NCI-H2081 (cell line): ENCODE measurements at places on chromosomes 3 and 15.

DNA sequence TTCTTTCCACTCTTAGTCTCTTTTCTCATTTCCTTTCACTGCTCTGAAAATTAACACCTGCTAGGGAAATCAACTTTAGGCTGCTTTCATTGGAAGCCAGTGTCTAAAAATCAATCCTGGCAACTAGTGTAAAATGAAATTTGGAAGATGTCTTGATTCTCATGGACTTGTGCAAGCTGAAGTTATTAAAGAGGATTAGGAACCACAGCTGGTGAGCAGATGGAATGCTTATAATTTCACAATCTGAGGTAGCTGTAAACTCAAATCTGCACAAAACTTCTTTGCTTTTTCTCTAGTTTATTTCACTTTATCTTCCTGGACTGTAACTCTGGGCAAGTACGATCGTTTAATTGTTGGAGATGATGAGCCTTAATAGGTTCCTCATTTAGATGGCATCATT lies 175.6 kb downstream of the GHSR start:
- no peak for DNase-seq

DNA sequence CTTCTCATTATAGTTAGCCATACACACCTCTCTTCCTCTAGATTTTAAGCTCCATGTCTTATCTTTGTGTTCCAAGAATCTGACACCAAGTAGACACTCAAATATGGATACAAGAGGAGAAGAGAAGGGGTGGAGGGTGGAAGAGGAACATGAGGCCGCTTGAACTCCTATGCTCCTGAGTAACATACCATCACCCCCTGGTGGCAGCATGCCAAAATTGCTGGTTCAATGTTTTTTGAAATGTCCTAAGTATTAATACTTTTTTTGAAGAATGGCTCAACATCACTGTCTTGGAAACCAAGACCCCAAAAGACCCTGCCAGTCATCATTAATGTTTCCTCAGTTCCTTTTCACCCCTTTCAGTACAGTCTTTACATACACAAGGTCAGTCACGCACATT lies 71.8 kb upstream of the HACD2 start:
- DNase-seq = no peak

- no peak for DNase-seq
Observed at GRCh38 chr15:62672268-62672667, 370.3 kb upstream of the TPM1 start.

DNA sequence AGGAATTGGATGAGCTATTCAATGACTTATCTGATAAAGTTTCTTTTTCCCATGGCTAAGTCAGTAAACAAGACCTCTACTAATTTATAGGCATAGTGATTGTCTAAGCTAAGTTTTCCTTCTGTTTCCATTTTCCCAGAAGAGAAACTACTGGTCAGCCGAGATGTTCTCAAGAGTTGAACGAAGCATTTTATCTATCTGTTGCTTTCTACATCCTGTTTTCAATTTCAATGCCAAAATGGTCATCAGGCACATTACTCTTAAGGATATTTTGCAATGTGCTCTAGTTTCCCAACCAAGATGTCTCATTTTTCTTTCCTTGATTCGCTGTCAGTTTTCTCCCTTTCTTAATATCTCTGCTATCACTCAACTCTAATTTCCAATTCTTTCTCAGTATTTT lies 228.7 kb downstream of the MBNL1 start:
- DNase-seq = no peak

DNA sequence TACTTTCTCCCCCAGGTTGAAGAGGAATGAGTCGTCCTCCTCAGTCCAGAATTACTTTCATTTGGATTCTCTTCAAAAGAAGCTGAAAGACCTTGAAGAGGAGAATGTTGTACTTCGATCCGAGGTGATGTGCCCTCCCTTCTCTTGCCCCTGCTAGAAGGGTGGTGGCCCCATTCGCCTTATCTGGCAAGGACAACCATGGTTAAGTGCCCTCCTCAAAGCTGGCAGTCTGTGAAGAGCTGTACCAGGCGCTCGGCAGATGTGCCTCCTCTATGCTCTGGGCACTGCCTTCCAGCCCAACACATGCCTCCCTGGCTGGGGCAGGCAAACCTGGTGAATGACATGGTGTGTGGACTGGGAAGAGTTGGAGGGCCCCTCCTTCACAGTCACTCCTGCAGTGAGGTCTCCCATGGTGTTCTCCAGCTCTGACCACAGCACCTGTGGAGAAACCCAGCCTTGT lies 77.0 kb downstream of the CCK start:
- DNase-seq = no peak
